ENCODE measurements at places on chromosomes 3 and 15.
A peak's percentile ranks its signal among the peaks of the same experiment; 100 is the strongest.

DNA sequence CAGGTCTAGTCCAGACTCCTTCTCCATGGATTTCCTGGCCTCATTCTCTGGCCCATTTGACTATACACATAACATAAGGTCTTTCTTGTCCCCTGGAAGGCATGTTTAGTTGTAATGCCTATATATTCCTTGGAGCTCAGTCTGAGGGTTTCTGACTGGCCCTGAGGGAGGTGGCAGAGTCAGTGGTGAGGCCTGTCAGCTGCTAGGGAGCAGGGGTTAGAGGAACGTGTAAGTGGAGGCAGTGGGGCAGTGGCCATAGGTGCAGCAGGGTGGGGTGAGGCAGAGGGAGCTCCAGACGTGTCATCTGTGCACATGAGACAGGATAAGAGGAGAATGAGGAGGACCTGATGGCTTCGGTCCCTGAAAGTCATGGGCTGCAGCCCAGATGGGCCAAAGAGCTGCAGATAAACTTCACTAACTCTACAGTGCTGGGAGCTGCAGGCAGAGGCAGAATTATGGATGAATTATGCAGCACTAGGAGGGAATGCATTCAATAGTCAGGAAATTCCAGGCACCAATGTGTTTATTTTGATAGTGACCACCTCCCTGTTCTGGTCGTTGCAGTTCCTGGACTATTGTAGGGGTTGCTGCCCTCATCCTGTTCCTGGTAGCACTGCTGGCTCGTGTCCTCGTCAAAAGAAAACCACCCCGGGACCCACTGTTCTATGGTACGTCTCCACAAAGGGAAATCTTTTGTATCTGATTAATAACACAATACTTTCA, 4.9 kb downstream of the TM6SF1 start:
- no peak for DNase-seq

- no peak for DNase-seq
These were observed 34.8 kb upstream of the DCUN1D1 start for GRCh38 chr3:183015185-183015584.

- no peak for DNase-seq
These were observed 21.7 kb downstream of the KIF7 start for GRCh38 chr15:89633585-89633984.

DNA sequence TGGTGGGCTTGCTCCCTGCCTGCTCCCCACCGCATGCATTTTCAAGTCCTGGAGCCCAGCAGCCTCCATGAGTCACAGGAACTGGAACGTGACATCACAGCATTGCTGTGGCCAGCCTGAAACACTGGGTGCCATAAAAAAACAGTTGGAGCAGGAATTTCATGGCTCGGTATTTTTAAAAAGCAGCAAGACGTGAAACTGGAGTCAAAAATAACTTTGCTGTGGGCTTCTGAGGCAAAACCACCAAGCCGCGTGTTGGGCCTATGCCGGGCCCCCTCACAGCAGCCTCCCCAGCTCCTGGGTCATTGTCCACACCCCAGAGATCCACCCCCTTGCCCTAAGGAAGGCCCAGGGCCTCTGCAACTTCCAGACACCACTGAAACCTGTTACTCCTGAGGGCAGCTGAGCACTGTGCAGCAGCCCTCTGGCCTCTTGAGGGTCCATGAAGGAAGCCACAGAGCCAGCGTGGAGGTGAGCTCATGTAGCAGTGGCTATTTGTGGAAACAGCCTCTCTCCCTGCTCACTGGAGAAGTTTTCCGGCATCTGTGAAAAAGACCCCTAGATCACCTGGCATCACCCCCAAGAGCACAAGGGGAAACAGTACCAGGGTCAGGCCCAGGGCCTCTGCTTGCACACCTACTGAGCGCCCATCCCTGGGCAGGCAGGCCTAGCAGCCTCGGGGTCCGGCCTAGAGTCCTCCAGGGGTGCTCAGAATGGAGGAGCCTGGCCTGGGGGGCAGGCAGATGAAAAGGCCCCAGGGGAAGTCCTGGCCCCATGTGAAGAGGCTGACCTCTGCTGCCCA, 34.0 kb upstream of the DUSP7 start:
- DNase-seq = peak; percentile 86

DNA sequence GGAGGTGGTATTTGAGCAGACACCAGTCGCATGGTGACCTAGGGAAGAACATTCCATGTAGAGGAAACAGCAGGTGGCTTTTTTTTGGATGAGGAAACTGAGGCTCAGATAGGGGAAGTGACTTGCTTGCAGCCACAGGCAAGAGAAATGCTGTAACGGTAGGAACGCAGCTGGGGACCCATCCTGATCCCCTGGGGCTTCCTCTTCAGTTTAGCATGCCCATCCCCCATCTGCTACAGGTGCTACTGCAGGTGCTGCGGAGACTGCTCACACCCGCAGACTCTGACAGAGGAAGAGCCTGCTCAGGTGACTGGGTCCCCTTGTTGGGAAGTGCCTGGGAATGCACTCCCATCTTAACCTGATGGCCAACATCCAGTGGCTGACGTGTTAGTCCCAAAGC, 55.4 kb upstream of the SEC13 start:
- no peak for DNase-seq

- peak; percentile 21 for DNase-seq
These were observed 1006.6 kb upstream of the CFAP20DC start for GRCh38 chr3:60056404-60056803.

DNA sequence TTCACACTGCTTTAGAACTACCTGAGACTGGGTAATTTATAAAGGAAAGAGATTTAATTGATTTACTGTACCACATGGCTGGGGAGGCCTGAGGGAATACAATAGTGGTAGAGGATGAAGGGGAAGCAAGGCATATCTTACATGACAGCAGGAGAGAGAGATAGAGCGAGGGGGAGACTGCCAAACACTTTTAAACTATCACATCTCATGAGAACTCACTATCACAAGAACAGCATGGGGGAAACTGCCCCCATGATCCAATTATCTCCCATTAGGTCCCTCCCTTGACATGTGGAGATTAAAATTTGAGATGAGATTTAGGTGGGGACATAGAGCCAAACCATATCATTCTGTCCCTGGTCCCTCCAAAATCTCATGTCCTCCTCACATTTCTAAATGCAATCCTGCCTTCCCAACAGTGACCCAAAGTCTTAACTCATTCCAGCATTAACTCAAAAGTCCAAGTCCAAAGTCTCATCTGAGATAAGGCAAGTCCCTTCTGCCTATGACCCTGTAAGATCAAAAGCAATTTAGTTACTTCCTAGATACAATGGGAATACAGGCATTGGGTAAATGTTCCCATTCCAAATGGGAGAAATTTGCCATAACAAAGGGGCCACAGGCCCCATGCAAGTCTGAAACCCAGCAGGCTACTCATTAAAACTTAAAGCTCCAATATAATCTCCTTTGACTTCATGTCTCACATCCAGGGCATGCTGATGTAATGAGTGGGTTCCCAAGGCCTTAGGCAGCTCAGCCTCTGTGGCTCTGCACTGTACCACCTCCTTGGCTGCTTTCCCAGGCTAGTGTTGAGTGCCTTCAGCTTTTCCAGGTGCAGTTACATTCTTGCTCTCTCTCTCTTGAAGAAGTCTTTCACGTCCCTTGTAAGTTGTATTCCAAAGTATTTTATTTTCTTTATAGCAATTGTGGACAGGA, 481.7 kb upstream of the TGFBR2 start:
- DNase-seq = no peak

DNA sequence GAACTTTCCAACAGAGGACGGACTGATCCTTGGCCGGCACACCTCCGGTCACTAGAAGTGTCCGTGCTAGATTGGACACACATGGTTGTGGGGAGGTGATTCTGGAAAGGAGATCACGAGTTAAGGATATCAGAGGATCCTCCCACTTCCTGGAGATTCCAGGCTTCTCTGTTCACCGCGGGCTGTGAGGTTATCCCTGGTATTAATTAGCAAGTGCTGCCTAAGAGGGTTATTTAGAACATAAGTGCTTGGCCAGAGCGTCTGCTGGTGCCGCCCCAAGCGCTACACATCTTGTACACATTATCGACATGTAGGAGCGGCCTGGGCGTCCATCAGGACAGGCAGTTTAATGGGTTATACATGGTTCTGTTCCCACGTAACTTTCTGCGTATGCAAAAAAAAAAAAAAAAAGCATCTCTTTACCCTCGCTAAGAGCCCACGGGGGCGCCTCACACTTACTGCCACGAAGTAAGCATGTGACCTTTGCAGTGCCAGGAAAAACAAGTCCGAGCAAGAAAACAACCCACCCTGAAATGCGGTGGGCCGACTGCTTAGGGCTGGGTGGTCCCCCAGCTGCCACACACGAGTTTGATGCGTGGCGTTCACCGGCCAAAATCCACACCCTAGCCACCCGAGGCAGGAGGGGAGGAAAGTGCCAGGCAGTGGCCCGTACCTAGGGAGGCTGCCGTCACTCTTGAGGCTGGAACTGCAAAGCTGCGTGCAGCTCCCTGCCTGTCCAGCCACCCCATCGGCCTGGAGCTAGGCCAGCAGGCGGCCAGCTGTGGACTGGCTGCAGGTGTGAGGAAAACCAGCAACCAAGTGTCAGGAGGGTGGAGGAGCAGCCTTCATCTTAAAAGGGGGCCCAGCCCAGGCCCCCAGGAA, 78.0 kb downstream of the CPN2 start:
- DNase-seq = peak; percentile 69
